ENCODE measurements at places on chromosomes 3 and 15.

DNA sequence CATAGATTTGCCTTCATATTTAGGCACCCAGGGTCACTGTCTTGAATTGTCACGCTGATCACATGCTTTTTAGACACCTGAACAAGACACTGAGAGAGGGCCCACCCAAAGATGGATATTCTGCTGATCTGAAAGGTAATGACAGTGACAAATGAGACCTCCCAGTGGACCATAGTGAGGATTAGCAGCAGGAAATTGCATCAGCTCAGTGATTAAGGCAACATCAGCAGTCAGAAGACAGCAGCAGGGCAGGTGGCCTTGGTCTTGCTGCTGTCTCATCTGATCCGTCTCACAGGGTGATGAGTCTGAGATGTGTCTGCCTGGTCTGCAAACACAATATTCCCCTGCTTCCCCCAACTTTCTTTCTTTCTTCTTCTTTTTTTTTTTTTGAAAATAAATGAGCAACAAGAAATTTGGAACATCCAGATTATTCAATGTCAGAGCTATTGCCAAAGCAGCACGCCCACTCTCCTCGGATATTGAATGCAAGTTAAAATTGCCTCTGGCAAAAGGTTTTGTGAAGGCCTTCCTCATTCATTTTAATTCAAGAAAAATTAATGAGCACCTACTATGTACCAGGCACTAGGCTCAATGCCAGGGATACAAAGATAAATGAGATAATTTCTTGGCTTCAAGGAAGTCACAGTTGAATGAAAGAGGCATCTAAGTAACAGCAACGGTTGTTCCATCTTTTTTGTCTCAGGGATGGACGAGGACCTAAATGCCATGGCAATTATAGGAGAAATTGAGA lies 14.1 kb downstream of the OTOL1 start:
- DNase-seq, result no peak

GRCh38 chr15:73712107-73712506 lies 27.9 kb downstream of the CD276 start:
- no peak for DNase-seq

- DNase-seq, result no peak
Measured at GRCh38 chr3:106440672-106441071, 571.9 kb upstream of the CBLB start.

GRCh38 chr3:58293516-58293915 lies 12.5 kb upstream of the RPP14 start:
- no peak for DNase-seq

GRCh38 chr3:160402221-160403027 lies 3.0 kb downstream of the SMC4 start:
- DNase-seq, result no peak

DNA sequence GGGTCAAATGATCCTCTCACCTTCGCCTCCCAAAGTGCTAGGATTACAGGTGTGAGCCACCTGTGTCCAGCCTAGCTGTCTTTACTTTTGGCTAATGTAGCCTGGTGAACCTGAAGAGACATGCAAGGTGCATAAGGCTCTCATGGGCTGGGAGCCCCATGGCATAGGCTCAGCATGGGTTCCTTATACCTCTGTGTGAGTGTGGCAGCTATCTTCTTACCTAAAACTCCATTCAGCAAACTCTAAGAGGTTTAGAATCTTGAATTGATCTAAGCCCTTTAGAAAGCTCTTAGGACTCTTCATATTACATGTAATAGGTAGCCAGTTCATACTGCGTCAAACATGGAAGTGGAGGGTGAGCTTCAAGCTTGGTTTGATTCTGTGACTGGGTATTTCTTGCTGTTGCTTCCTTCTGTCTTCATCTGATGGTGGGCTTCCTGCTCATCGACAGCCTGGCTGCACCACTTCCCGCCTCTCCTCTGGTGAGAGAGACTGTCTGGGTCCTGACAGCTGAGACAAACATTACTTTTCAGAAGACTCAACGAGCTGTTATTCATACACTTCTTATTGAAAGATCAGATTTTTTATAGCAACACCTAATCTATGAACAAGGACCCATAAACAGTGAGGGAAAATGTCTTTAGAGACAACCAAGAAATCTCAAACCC lies 19.2 kb upstream of the TKT start:
- DNase-seq, result no peak
